T-helper 9 cell (primary cell): ENCODE measurements at places on chromosomes 13 and 19.

DNA sequence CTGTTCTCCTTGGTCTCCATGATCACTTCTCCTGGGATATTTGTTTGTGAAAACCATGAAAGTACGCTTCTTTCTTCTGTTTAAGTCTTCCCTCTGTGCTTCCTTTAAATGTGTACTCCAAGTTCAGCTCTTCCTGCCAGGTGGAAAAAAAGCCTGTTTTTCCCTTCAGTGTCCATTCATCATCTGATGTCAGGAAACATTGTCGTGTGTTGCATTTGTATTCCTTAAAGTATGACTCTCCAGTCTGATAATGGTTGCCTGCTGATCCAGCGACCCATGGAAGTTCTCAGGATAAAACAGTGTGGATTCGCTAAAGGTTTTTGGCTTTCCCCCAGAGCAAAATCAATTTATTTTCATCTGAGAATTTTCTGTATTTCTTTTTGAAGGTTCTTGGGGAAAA, 22.3 kb downstream of the SACS start:
- DNase-seq = no peak

DNA sequence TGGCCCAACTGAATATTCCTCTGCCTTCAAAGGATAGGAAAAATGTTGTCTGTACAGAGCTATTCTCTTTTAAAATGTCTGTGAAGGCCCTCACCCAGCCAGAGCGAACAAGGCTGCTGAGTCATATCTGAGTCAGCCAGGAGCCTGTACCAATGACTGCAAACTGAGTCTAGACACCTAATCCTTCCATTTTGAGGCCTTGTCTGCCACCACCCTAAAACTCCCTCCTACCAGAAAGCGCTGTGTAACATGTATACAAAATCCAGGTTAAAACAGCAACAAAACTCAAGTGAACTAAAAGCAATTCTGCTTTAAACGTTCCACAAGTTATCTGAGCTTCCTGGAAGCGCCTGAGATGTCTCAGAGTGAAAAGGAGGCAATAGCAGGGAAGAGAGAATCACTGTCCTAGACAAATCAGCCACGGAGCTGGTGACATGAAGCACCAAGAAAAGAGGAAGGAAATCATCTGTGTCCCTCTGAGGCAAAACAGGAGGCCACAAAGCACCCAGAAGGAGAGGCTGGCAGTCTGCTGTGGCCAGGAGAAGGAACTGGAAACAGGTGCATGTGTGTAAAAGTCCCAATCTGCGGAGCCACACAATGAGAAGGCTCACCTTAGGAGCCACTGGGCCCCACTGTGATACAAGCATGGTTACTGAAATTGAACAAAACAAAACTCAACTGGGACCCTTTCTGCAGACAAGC, 10.2 kb downstream of the DHRS12 start:
- DNase-seq = no peak

GRCh38 chr19:1632462-1633268, 19.8 kb downstream of the TCF3 start:
- no peak for DNase-seq

DNA sequence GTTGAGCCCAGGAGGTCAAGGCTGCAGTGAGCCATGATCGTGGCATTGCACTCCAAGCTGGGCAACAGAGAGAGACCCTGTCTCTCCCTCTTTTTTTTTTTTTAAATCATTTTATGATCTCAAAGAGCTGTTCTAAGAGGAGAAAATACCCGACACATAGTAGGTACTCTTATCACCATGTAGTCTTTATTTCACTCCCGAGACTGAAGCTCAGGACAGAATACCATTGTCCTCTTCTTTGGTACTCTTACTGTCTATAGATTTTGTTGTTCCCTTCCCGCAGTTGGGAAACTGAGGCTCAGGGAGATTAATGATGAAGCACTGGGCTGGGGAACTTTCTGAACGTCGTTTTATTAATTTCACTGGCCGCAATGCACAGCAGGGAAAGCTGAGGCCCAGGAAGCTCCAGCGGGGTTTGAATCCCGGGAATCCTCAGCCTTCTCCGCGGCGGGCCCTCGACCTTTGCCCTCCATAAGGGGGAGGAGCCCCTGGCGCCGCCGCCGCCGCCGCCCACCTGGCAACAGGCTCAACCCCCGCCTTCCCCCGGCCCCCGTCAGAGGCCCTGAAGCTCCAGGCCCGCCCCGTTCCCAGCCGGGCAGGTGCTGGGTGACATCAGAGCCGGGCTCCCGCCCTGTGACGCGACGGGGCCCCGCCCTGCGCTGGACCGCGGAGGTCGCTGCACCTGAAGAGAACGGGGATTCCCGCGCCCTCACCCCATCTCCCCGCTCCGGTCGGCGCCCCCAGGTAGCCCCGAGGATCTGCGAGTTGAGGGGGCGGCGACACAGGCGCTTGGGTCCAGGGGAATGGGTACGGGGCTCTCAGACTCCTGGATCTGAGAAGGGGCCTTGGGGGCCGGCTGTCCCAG, 1.6 kb downstream of the MYH14 start:
- DNase-seq = no peak

DNA sequence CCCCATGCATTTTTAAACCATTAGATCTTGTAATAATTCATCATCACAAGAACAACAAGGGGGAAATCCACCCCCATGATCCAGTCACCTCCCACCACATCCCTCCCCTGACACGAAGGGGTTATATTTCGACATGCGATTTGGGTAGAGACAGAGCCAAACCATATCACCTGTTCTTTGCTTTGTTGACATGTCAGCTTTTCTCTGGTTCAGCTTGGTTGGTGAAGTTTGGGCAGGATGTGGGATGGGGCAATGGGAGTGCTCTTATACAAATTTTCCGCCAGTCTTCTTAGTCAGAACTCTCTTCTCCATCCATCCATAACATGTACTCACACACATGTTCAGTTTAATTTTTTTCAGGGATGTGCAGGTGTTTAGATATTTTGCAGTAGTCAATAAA, 12.9 kb downstream of the TPP2 start:
- DNase-seq = no peak

GRCh38 chr13:44302233-44302632, 71.4 kb upstream of the SERP2 start:
- DNase-seq = no peak
